ENCODE measurements at places on chromosomes 4 and X.
A peak's percentile ranks its signal among the peaks of the same experiment; 100 is the strongest.

GRCh38 chr4:17169699-17170098 is 271.3 kb upstream of the LDB2 start:
- no peak for DNase-seq

GRCh38 chr4:150699599-150699998 is 117.6 kb downstream of the MAB21L2 start:
- DNase-seq: no peak

GRCh38 chr4:7323461-7323871 is 111.3 kb downstream of the PSAPL1 start:
- DNase-seq: no peak

GRCh38 chr4:159562366-159562765 is 459.5 kb downstream of the RAPGEF2 start:
- DNase-seq: no peak

DNA sequence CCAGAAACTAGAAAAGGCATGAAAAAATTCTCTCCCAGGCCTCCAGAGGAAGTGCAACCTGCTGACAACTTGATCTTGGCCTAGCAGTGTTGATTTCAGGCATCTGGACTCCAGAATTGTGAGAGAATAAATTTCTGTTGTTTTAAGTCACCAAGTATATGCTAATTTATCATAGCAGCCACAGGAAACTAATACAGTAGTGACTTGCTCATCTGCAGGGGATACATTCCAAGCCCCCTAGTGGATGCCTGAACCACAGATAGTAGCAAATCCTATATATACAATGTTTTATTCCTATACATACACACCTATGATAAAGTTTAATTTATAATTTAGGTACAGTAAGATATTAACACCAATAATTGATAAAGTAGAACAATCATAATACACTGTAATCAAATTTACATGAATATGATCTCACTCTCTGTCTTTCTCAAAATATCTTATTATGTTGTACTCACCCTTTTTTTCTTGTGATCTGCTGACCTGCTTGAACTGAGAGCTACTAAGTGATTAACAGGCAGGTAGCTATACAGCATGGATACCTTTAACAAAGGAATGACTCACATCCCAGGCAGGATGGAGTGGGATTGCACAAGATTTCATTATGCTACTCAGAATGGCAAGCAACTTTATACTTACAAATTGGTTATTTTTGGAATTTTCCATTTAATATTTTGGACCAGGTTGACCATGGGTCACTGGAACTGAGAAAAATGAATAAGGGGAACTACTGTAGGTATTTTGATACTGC is 501.1 kb downstream of the KCNIP4 start:
- no peak for DNase-seq

DNA sequence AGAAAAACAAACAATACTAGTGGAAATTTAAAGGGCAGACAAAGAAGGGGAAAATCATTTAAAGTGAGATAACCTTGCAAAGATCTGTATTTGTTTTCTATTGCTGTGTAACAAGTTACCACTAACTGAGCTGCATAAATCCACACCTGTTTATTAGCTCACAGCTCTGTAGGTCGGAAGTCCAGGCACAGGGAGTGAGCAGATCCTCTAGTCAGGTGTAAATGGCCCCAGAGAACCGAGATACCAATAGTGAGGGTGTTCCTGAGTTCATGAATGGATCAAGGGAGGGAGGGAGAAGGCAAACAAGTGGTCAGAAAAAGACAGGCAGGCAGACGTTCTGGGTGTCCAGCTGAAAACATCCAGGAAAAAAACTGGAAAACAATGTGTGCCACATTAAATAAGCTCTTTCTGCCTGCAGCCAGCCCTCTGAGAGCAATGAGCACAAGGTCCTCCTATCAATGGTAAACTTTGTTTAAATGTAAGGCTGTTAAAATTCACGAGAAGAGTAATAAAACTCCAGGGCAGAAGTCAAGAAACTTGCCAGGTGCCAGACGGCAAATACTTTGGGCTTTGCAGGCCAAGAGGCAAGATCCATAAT is 25.0 kb downstream of the ADGRA3 start:
- no peak for DNase-seq

- no peak for DNase-seq
Measured at GRCh38 chr4:146343199-146343598, 128.9 kb downstream of the REELD1 start.

DNA sequence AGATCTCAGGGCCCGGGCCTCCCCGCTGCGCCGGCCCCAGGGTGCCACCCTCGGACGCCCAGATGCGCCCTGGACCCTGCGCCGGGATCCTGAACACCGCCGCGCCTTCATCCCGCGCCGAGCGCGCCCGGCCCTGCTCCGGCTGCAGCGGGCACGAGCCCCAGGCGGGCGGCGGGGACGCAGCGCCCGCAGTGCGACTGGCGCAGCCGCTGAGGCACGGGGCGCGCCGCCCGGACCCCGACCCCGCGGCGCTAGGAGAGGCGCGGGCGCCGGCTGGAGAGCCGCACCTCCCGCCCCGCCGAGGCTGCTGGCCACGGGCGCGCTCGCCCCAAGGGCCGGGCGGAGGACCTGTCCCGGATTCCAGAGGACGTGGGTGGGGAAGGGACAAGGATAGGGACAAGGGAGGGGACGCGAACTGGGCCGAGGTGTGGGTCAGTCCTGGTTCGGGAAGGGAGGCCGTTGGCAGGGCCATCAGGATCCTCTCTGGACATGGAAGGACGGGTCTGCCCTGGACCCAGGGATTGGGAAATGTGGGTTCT is 1.1 kb downstream of the ZFYVE28 start:
- DNase-seq: peak; percentile 32

- no peak for DNase-seq
Measured at GRCh38 chrX:101430457-101431078, 22.5 kb downstream of the HNRNPH2 start.

DNA sequence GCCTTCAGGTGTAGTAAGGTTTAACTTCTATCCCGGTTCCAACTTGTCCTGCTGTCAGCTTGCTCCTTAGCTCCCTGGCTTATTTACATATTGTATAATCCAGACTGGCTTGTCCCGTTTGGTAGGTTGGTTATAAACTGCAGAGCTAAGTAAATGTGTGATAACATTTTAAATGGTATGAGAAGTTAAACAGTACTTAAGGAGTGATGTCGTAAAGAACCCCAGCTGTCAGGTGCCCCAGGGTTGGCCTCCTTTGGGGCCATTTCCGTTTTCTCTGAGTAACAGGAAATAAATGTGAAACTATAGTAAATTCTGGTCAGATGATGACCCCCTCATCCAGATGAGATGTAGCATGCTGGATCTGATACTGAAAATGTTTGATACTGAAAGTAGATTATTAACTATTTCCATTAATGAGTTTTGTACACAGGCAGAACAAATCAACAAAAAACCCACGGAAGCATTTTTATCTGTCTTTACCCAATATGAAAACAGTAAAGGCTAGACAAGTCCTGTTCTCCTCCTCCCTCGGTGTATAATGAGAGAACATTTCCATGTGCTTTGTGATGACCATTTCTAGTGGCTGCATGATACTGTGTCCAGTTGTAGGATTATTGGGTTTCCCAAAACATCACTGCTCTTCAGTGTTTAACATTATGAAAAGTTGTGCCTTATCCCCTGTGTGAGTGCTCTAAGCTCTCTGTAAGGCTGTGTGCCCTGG is 22.4 kb downstream of the GAB1 start:
- no peak for DNase-seq

GRCh38 chrX:126339928-126340327 is 173.8 kb upstream of the DCAF12L2 start:
- no peak for DNase-seq

GRCh38 chr4:86184216-86184900 is 175.5 kb downstream of the MAPK10 start:
- no peak for DNase-seq

GRCh38 chrX:34612036-34612435 is 45.0 kb downstream of the TMEM47 start:
- no peak for DNase-seq

- DNase-seq: no peak
Measured at GRCh38 chrX:11180571-11180970, 69.4 kb downstream of the HCCS start.

- peak; percentile 9 for DNase-seq
Measured at GRCh38 chr4:113781439-113782040, 20.0 kb upstream of the CAMK2D start.

- no peak for DNase-seq
Measured at GRCh38 chr4:145186729-145187128, 6.3 kb upstream of the OTUD4 start.

DNA sequence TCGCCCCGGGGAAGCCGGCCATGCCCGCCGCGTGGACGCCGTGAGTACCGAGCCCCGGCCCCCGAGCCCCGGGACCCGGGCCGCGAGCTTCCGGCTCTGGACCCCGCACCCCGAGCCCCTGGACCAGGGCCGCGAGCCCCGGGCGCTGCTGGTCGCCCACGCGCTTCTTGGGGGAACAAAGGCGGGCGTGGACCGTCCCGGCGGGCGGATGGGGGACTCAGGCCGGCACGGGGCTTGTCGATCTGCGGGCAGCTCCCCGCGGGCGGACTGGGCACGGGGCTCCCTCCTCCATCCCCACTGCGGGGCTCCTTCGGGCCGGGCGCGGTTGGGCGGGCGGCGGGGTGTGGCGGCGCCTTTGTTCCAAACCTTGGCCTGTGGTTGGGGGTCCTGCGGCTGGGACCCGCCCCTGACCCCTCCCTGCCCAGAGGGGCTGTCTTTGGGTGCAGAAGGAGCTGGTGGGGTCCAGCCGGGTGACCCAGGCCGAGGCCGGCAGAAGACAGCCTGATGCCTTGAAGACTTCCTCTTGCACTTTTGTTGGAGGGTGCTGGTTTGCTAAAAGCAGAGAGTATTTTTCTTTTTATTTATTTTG is 25.2 kb upstream of the ADD1 start:
- DNase-seq: peak; percentile 45

DNA sequence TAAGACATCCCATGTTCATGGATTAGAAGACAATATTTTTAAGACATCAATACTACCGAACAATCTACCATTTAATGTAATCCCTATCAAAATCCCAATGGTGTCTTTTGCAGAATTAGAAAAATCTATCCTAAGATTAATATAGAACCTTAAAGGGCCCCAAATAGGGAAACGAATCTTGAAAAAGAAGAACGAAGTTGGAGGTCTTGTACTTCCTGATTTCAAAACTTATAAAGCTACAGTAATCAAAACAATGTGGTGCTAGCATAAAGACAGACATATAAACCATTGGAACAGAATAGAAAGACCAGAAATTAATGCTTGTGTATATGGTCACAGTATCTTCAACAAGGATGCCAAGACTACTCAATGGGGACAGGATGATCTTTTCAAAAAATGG is 42.0 kb downstream of the CENPE start:
- DNase-seq: no peak

DNA sequence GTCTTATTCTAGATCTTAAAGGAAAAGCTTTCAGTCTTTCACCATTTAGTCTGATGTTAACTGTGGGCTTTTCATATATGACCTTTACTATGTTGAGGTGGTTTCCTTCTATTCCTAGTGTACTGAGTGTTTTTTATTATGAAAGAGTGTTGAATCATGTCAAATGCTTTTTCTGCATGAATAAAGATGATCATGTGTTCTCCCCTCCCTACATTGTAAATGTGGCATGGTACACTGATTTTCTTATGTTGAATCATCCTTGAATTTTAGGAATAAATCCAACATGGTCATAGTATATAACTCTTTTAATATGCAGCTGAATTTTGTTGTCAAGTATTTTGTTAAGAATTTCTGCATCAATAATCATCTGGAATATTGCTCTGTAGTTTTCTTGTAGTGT is 4.3 kb downstream of the CLGN start:
- no peak for DNase-seq

- DNase-seq: no peak
Measured at GRCh38 chr4:156837625-156838345, 133.8 kb downstream of the PDGFC start.

DNA sequence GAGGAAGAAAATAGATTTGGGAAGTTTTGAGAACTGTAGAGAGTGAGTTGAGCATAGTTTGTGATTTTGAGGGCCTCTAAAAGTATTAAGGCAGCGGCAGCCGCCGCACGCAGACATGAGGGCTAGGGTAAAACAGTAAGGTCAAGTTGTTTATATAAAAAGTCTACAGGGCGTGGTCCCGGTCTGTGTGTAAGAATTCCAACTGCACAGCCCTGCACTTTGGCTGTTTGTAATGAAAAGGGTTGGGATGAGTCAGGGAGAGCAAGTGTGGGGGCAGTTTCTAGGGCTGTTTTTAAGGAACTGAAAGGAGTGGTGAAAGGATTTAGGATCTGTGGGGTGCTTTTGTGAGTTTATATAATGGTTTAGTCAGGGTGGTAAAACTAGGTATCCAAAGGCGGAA is 55.0 kb downstream of the BEX3 start:
- no peak for DNase-seq

DNA sequence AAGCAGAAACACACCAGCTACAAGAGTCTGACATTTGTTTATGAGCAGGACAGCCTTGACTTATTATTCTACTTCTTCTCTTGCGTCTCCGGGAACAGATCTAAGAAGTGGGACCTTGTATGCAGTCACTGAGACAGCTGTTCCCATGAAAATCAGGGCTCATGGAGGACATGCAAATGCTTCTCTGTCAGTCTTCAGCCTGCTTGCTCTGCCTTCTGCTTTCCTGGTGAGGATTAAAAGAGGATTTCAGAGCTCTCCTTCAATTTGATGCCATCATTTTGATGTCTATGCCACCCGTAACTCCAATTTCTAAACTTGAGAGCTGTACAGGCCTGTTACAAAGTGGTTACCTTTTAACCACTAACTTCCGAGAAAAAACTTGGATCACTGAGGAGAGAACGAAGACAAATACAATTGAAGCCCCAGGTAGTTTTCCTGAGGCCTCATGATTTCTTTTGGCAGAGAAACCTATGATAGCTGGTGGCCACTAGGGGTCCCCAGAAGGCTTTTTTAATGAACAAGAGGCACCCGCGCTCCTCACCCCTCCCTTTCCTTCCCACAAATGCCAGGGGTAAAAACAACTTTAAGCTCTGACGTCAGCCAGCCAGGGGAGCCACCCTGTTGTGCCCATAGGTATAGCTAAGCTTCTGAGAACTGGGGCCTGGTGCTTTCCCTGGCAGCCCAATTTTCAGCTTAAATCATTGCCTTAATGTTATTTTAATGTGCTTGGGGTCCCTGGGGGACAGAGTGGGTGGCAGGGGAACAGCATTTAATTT is 97.0 kb downstream of the DDIT4L start:
- peak; percentile 67 for DNase-seq

DNA sequence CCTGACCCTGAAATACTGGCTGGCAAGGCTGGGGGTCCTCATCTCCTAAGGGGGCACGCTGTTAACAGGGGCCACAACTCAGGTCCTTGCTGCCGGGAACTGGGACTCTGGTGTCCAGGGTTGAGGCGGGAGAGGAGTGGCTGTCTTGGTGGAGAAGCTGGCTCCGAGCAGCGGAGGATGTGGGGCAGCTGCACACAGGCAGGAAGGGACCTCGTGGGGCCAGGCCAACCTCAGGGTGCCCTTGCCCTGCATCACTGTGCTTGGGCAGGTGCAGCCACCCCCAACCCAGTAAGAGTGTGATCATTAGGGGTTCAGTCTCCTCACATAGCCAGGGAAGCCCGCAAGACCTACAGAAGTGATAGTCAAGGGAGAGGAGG is 12.6 kb upstream of the PDE6B start:
- no peak for DNase-seq

- DNase-seq: no peak
Measured at GRCh38 chr4:47733302-47734175, 104.3 kb downstream of the CORIN start.

- DNase-seq: no peak
Measured at GRCh38 chr4:167419468-167420140, 185.3 kb upstream of the SPOCK3 start.

GRCh38 chr4:152974468-152975379 is 38.6 kb downstream of the FHDC1 start:
- no peak for DNase-seq
